Left ventricle myocardium inferior (tissue), 1 donor: ENCODE measurements at places on chromosomes 4 and X. TPM values are rescaled to one million over a fixed set of nuclear protein-coding genes. Genes with fewer than 3 reads are reported as not detected.
A peak's percentile ranks its signal among the peaks of the same experiment; 100 is the strongest.

- no peak for DNase-seq
Measured at GRCh38 chr4:142539796-142540482, 306.2 kb downstream of the INPP4B start.

- DNase-seq: no peak
Measured at GRCh38 chr4:111798840-111799239, 346.4 kb upstream of the FAM241A start.

DNA sequence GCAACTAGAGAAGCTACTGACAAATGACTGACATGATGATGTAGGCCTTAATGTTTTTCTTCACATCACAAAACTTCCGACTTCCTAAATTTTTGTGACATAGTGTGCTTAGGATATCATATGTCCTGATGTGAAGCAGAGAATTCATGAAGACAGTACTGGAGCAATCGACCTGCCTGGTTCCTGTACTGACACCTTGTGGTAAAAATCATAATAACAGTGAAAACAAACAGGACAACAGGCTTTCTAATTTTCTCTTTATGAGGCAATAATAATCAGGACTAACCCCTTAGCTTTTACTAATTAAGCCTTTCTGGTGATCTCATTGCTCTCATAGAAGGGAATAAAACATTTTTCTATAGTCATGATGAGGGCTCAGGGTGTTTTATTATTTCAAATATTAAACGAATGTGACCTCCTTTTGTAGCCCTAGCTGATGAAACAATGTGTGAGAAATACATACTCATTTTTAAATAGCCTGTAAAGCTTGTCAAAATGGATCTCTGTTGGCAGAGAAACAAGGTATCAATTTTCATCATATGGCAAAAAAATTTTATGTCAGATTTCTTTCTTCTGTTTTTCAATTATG, 158.4 kb downstream of the TENT5D start:
- no peak for DNase-seq

GRCh38 chr4:178577933-178578332, 1135.7 kb upstream of the AGA start:
- DNase-seq: no peak

- DNase-seq: no peak
Measured at GRCh38 chr4:109967798-109968520, 55.3 kb downstream of the EGF start.

GRCh38 chr4:95178938-95179337, 369.8 kb downstream of the UNC5C start:
- no peak for DNase-seq

DNA sequence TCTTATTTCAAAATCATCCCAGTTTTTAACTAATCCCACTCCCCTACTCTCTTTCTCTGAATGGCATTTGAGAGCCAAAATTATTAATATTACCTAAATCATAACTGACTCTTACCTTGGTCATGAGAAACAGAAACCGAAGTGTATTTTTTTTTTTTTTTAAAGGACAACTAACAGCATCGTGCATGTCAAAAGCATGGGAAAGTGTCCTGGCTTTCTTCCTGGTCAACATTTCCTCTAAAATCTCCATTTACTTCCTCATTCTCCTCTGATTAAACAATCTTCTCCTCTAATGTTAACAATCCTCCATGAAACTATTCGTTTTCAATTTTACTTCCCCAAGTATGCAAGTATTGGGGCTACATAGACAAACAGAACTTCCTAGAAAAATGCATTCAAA, 2.1 kb upstream of the STS start:
- no peak for DNase-seq

- no peak for DNase-seq
Measured at GRCh38 chr4:98516441-98517217, 141.8 kb downstream of the TSPAN5 start.

DNA sequence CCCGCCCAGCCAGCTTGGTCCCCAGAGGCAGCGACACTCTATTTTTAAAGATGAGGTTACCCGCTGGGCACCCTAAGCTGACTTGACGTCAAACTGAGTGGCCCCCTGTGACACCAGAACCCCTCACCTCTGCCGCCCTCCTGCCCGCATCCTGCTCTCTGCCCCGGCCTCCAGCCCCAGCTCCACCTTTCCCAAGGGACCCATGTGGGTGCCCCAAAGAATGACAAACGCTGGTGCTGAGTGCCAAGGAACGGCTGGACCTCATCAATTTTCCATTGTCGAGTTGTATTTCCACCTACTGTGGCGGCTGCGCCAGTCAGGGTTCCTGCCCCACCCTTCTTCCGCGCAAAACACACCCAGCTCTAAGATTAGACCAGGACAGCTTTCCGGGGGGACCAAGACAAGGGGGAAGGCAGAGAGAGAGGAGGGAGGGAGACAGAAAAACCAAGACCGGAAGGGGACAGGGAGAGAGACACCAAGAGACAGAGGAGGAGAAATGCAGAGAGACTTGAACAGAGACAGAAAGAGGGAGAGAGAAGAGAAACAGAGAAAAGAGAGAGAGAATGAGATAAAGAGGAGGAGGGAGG, 2.0 kb downstream of the PRKX start:
- DNase-seq: peak; percentile 20

GRCh38 chr4:60296386-60296785, 903.7 kb upstream of the ADGRL3 start:
- DNase-seq: no peak

GRCh38 chr4:121973816-121974215, 22.0 kb upstream of the TRPC3 start:
- no peak for DNase-seq

GRCh38 chr4:145333786-145334185, 147.9 kb upstream of the SMAD1 start:
- no peak for DNase-seq

DNA sequence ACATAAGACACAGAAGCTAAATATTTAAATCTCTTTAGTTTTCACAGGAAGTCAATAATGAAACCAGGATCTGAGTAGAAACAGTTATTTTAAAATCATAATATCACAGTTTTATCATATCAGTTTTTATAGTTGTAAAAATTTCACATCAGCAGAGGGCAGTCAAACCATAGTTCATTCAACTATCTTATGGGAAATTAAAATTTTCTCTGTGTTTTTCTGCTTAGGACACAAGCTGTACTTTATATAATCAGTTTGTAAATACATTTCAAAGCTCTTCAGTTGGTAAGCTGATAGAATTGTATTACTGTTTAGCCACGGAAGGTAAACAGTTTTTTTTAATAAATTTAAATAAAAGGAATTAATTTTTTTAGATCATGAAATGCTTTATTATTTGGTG, 204.8 kb upstream of the NUDT6 start:
- DNase-seq: no peak

GRCh38 chrX:121216641-121217374, 169.4 kb downstream of the GLUD2 start:
- DNase-seq: no peak

Gene PABPC4L
- 0.66 TPM for total RNA-seq

Gene TMPRSS11D
- total RNA-seq: not detected

Gene ATP8A1
- total RNA-seq: 19.2 TPM

Gene PCSK1N
- not detected for total RNA-seq

Gene MAML3
- total RNA-seq: 2.6 TPM

Gene NUDT10
- total RNA-seq: 0.27 TPM

Gene PABPC1L2A
- not detected for total RNA-seq
